ENCODE measurements at places on chromosomes 6 and 20.

DNA sequence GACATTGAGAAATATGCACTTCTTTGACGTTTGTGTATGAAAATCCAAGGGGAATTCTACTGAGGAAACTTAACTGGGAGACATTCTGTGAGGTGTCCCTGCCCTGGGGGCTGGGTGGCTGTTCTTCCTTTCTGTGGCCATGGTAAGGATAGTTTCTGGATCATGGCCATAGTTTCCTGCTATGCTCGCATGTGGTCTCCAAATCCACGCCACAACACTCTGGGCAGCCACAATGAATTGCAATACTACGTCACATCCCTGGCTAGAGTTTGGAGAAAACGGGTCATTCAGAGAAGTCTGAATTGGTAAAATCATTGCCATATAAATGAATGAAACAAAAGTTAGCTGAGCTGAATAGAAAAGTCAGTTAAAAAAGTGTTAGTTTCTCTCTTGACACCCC lies 230.6 kb downstream of the UTRN start:
- no peak for DNase-seq

- DNase-seq: no peak
These were observed 362.4 kb downstream of the UTRN start for GRCh38 chr6:144647406-144647964.

DNA sequence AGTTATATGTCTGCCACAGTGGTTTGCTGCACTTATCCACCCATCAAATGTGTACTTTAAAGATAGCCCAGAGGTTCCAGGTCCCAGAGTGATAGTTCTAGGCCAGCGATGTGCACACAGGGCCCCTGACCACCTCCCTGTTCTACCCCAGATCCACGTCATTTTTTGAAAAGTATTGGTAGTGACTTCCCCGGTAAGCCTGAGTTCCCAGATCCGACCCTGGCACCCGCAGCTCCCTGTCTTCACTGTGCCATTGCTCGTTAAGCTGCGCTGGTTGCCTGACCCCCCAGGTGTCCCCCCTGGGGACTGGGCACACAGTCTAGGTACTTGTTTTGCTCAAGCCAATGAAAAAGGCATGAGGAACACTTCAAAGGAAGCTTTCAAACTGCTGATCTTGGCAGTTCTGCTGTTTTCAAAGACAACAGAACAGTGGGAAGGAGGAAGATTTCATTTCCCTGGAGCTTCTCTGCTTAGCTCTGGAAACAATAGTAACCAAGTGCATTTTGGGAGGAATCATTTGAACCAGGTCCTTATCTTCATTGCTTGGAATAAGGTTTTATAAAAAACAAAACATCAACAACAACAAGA lies 116.3 kb upstream of the TAB2 start:
- no peak for DNase-seq

DNA sequence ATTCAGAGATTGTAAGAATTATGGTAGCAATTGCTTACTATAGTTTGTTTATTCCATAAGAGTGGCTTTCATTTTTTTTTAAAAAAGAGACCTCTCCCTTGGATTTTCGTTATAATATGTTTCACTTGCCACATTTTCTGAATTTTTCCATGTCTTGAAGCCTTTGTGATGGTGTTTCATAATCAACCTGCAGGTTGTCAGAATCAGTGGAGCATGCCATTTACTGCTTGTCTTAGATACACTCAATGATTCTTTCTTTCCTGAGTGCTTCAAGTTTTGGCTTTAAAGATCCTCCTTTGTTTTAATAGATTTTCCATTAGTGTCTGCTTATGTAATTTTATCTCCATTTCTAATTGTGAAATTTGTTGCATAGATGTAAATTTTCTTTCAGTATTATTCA lies 31.2 kb downstream of the KCNQ5 start:
- no peak for DNase-seq

- no peak for DNase-seq
These were observed 446.1 kb upstream of the SULF2 start for GRCh38 chr20:48231253-48231930.

- DNase-seq: no peak
These were observed 101.3 kb downstream of the SNX5 start for GRCh38 chr20:17867131-17867925.

- no peak for DNase-seq
These were observed 2.2 kb downstream of the BICRAL start for GRCh38 chr6:42783876-42784642.

DNA sequence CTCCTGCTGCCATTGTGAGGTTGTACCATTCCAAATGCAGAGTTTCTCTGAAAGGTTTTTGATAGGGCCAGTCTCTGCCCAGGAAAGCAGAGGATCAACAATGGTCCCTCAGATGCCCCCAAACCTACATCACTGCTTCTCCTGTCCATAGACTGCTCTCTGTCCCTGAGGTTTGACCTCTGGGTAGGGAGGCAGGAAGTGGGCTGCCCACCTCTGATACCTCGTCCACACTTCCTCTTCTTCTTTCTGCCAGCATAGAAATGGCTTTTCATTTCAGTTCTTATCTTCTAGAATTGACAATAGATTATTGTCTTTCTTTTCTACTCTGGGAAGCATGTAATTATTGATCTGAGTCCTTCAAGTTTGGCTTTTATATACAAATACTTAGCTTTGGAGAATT lies 170.6 kb downstream of the TRMT11 start:
- no peak for DNase-seq

DNA sequence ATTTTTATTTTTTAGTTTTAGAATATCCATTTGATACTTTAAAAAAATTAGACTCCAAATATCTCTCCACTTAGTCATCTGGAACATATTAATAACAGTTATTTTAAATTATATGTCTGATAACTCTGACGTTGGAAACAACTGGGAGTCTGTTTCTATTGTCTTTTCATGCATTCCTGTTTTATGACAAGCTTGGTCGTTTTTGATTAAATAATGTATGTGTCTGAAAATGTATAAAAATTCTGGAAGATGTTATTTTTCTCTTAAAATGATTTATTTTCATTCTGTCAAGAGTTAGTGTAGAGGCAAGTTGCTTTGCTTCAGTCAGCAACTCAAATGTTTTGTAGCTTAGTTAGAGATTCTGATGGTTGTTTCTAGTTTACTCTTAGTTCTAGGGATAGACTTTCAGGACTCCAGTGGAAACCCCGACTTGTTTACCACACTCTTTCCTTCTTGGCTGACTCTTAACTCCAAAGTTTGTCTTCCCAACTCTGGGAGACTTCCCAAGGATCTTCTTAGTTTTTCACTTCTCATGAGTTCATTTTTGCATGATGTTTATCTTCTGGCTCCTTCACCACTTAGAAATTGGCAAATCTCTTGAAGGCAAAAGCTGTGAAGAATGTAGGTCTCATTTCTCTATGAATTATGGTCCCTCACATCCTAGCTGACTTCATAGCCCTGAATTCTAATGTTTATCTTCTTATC lies 190.9 kb downstream of the LAMA2 start:
- DNase-seq: no peak

DNA sequence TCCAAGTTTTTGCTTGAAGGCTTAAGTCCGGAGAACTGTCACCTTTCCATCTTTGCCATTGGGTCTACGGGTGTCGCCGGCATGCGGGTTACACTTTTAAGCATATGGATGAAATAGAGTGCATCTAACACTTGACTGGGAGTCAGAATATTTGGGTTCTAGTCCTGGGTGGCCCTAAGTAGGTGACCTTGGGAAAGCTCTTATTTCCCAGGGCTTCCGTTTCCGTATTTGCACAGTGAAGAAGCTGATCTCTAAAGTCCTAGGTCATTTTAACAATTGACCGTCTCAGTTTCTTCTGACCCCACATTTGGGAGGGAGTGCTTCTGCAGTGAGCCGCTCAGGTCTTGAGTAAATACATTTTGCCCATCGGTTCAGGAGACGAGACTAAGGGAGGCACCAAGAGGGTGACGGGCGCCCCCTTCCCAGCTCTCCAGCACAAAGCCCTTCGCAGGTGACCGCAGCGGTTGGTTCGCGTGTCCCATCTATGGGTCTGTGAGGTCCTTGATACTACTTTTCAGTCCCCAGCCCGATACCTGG lies 651 bp upstream of the BLTP3A start:
- no peak for DNase-seq

DNA sequence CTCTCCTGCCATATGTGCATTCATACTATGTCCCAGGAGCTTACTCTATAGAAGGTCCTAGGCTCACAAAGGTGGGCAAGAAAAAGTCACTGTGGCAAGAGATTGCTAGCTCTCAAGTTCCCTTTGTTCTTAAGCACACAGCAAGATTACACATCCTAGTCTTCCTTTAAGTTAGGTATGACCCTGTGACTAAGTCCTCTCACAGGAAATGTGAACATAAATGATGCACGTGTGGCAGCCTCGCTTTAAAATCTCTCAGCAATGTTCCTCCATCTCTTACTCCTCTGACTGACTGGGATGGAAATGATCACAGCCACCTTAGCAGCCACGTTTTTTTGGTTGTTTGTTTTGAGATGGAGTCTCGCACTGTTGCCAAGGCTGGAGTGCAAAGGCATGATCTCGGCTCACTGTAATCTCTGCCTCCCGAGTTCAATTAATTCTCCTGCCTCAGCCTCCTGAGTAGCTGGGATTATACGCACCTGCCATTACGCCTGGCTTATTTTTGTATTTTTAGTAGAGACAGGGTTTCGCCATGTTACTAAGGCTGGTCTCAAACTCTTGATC lies 35.7 kb upstream of the HAO1 start:
- no peak for DNase-seq

DNA sequence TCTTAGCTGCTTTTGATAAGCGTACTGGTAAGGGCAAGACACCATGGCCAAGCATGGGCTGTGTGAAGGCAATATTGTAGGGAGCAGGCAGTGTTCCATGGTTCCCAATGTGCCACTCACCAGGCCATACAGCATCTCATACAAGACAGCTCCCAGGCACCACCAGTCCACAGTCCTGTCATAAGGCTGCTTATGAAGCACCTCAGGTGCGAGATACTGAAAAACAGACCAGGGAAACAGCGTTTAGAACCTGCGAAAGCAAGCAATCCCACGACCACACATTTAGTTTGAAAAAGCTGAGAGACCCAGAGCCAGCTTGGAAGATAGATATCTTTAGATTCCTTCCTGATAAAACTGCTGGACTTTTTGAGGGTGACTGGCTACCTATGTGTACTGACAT lies 119.1 kb upstream of the SLC2A12 start:
- DNase-seq: no peak

- peak; percentile 21 for DNase-seq
These were observed 26.2 kb downstream of the SLC16A10 start for GRCh38 chr6:111113336-111114086.

GRCh38 chr20:60695226-60696000 lies 556.6 kb upstream of the CDH4 start:
- DNase-seq: no peak

DNA sequence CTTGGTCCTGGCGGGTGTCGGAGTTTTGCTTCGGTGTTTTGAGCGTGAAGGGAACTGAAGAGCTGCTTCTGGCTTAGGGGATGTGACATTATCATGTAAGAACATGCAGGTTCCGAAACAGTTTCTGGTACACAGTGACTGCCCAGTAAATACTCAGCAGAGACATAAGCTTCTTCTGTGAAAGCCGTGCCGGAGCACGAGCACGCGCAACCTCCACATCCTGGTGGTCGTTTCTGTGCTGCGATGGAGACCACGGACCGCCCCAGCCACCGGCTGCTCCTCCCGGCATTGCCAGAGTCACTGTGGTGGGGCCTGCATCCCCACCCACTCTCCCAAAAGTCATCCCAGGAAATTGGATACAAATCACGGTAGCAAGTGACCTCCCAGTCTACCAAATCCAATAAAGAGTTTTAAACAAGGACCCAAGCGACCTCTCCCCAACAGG lies 18.7 kb downstream of the KIF25 start:
- no peak for DNase-seq

GRCh38 chr20:43767686-43768474 lies 41.1 kb upstream of the GTSF1L start:
- DNase-seq: no peak

DNA sequence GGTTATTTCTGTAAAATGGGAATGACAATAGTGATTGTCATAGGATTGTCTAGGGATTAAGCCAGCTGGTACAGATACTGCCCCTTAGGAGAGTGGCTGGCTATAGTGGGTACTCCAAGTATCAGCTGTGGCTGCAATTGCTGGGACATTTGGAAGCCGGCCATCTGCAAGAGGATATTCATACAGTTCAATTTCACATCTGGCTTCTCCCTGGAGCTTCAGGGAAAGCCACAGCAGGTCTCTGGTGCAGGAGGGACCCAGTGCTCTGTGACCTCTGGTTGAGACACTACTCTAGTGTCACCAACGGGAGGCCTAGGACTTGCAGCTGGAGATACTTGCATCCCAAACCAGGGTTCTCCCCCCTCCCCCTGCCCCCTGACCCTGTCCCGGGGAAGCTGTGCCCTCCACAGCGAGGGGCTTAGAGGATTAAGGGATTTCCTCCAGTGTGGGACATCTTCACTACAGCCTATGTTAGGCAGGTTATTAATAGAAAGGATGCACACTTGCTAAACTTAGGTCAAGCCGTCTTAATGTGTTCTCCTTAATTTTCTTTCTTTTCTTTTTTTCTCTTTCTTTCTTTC lies 2.7 kb downstream of the SLC2A10 start:
- DNase-seq: no peak

DNA sequence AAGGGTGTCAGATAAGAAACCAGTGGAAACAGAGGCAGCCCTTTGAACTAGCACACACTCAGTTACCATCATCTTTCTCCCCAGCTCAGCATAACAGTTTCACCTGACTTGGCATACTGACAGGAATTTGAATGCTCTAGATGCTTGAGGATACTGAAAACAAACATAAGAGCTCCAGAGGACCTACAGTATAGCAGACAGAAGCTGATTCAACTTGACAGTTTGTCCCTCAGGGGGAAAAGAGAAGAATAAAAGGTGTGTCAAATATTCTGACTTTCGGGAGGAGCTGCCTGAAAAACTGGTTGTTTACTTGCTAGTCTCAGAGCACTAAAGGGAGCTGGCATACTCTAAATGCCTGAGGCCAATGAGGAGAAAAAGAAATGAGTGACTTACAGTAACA lies 35.1 kb downstream of the EYS start:
- no peak for DNase-seq

GRCh38 chr6:43078691-43079090 lies 2.6 kb downstream of the PTK7 start:
- no peak for DNase-seq

GRCh38 chr6:27163834-27164233 lies 83.7 kb upstream of the PRSS16 start:
- DNase-seq: no peak

- peak; percentile 27 for DNase-seq
These were observed 394 bp downstream of the AKAP12 start for GRCh38 chr6:151240036-151240685.

DNA sequence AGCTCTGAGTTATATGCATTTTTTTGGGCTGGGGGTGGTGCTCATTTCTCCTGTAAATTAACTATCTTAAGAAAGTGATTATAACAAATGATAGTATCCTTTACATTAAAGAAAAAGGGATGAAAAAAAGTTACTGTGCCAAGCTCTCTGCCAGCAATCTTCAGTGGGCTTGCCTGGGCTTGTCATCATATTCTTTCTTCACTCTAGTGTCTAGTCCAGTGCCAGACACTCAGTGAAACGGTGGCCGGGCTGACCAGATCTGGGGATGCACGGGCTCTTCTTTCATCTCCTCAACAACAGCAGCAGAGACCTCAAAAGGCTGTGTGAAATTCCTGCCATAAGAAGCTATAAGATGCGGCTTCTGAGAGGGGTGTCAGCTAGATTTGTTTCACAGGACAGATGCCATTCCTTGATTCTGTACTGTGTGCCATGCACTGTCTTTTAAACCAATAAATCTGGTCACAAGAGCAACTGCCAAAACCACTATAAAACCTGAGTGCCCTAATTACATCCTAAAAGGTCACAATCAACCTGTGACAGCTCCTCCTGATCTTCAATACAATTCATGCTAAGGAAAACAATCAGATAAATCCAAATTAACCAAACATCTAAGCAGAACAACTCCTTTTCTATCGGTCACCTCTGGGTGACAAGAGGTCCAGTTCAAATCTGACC lies 12.1 kb downstream of the EXOC2 start:
- DNase-seq: no peak

GRCh38 chr6:134516582-134516981 lies 198.7 kb upstream of the SGK1 start:
- no peak for DNase-seq
